ENCODE measurements at places on chromosomes 6 and 20. TPM values are rescaled to one million over a fixed set of nuclear protein-coding genes. Genes with fewer than 3 reads are reported as not detected.

GRCh38 chr20:24691901-24692351 is 222.5 kb downstream of the SYNDIG1 start:
- no peak overlapping the region for H3K27ac ChIP-seq
- H3K36me3 ChIP-seq, result peaks cover 2% of the 10 kb centered on the region
- peaks cover 7% of the 10 kb centered on the region for H3K27me3 ChIP-seq
- H3K4me1 ChIP-seq, result no peaks in the 10 kb centered on the region
- no peak overlapping the region for H3K4me3 ChIP-seq

DNA sequence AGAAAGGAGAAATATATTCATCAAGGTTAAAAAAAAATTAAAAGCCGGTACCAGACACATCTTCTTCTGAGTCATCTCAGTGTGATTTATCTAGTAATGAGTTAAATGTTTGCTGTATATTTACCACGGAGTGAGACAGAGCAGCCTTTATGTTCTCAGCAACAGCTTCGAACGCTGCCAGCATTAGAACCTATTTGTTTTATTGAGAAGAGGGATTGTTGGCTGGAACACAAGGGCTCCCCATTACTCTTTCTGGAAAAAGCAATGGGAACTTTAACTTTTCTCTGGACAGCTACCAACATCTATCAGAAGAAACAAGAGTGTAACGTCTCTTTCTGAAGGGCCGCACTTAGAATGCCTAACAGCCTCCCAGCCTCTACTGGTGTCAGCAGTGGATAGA is 105.3 kb upstream of the TAB2 start:
- H3K27ac ChIP-seq, result no peak overlapping the region
- H3K4me1 ChIP-seq, result peaks cover 12% of the 10 kb centered on the region
- no peaks in the 10 kb centered on the region for H3K27me3 ChIP-seq
- DNase-seq, result peak; percentile 34
- peaks cover 5% of the 10 kb centered on the region for H3K36me3 ChIP-seq
- H3K4me3 ChIP-seq, result no peak overlapping the region

The ERVFRD-1 gene
- not detected for total RNA-seq

DNA sequence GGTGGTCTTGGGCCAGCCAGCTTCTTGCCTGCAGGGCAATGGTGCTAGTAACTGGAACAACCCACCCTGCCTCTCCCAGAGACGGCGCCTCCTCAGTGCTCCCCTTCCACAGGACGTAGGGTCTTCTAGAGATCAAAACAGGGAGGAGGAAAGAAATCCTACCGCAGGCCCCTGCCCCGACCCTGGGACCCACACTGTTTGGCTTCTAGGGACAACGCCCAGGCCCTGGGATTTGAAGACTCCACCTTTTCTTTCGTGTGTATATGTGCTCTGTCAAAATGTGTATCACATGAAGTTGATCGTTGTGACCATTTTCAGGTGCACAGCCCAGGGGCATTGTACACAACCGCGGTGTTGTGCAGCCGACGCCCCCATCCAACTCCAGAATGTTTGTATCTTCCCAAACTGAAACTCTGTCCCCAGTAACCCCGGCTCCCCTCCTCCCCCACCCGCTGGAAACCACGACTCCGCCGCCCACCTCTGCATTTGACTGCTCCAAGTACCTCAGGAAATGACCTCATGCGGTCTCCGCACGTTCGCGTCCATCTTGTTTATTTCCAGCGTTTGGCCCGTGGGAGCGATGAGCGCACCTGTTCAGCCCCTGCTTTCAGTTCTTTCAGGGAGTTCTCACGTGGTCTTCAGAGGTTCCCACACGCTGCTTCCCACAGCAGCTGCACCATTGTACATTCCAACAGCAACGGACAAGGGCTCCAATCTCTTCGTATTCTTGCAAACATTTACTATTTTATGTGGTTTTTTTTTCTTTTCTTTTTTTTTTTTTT is 3.4 kb upstream of the BHLHE23 start:
- peak overlapping the region; percentile 74 for H3K4me3 ChIP-seq
- DNase-seq, result peak; percentile 81
- H3K27ac ChIP-seq, result no peak overlapping the region

The KHDC1L gene
- total RNA-seq, result not detected
